ENCODE measurements at places on chromosomes 2 and 18.

GRCh38 chr2:236049981-236050380 lies 118.2 kb downstream of the GBX2 start:
- DNase-seq: peak; percentile 15

GRCh38 chr2:11687736-11688135 lies 17.7 kb upstream of the NTSR2 start:
- no peak for DNase-seq

- peak; percentile 18 for DNase-seq
Measured at GRCh38 chr18:63578357-63578958, 8.7 kb upstream of the SERPINB13 start.

DNA sequence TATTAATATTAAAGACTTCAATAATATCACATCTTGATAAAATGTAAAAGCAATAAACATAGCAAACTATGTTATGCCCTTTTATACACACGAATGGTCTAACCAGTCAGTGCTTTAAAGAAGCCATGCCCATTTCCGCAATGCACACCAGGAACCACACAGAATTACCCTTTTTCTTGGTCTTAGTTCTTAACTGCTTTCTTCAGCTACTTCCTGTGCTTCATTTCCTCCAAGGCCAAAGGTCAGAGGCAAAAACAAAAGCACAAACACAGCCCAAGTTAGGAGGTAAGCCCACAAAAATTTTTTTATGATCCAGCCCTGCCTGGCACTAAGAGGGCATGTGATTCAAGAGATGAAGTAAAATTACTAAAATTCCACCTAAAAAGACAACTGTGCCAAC lies 267.2 kb downstream of the FBXO15 start:
- no peak for DNase-seq

- DNase-seq: no peak
Measured at GRCh38 chr18:49638209-49638785, 76.4 kb downstream of the LIPG start.

GRCh38 chr18:48641981-48642380 lies 103.2 kb downstream of the CTIF start:
- DNase-seq: no peak

GRCh38 chr2:216495656-216496055 lies 3.0 kb upstream of the RPL37A start:
- DNase-seq: no peak

GRCh38 chr2:37507051-37507410 lies 162.6 kb downstream of the QPCT start:
- no peak for DNase-seq
